CD4-positive, alpha-beta T cell treated with Interleukin-15 for 4 hours (primary cell): ENCODE measurements at places on chromosomes 11 and 22.
A peak's percentile ranks its signal among the peaks of the same experiment; 100 is the strongest.

GRCh38 chr11:95228081-95228749 lies 2.8 kb downstream of the SESN3 start:
- no peak for DNase-seq

GRCh38 chr22:19176732-19177131 lies 1.8 kb downstream of the SLC25A1 start:
- DNase-seq = no peak

GRCh38 chr11:133982876-133983275 lies 26.1 kb upstream of the IGSF9B start:
- no peak for DNase-seq

DNA sequence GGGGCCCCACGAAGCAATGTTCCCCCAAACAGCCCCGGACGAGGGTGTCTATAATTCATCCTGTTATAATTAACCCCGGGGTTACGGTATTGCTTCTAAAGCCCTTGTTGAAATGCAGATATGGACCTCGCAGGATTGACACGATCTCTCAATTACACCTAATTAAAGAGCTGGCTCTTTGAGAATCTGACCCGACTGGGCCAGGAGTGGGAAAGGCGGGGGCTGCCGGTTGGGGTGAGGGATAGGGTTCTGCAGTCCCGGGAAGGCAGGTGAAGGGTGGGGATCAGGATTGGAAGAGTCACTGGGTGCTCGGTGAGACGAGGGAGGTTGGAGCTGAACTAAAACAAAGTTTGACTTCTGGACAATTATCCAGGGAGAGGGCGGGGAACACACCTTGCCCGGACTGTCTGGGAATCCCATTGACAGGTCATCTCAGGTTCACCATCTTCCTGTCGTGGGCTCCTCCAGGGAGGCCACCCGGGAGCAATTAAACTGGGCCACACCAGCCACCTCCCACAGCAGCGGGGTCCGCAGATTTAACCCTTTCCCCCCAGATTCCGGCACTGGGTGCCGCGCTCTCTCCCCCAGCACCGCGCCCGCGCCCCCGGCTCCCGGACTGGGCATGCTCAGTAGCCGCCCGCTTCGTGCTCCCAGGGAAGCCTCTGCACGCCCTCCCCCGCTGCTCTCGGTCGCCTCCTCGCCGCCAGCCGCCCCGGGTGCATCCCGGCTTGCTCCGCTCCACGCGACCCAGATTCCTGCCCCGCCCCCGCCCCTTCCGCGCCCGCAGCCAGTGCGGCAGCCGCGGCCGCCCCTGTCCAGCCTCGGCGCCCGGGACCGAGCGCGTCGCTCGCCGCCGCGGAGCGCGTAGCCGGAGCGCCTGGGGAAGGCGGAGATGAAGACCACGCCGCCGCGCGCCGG lies at the start of gene ELMOD1:
Gene ELMOD1, plus strand, starts transcription at position 688 of the 918 bp plus-strand sequence. CDS start 27,043 bp downstream, outside the sequence.
- no peak for DNase-seq

DNA sequence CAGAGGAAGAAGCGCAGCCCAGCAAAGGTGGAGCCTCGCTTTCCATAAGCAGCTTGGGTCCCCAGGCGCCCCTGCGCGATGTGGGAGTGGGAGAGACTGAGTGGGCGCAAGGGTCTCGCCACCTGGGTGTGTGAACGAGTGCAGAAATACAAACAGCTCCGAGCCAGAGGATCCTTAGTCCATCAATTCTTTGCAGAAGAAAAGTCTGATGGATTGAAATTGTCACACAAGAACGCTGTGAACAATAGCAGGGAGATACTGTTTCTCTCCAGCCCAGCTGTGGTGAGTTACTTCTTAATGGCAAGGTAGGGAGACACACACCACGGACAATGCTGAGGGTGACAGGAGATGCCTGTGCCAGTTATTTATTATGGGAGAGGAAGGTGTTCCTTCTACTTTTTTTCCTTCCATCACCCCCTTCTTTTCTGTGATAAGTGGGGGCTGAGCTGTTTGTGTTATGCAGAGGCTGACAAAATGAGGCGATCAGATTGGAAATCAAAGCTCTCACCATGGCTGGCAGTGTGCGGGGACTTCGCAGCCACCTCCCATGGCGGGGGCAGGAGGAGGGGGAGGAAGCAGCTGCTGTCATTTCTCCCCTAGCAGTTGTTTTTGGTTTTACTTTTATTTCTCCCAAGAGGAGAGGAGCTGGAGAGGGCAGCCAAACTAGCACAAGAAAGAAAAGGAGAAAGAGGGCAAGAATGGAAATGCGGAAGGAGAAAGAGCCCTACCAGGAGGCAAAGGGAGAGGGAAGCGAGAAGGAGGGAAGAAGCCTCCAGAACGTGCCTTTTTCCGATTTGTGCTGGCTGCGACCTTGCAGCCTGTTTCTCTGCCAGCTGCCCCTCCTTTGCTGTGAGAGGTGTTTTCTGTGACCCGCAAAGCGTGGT lies 755.8 kb downstream of the NTM start:
- no peak for DNase-seq

DNA sequence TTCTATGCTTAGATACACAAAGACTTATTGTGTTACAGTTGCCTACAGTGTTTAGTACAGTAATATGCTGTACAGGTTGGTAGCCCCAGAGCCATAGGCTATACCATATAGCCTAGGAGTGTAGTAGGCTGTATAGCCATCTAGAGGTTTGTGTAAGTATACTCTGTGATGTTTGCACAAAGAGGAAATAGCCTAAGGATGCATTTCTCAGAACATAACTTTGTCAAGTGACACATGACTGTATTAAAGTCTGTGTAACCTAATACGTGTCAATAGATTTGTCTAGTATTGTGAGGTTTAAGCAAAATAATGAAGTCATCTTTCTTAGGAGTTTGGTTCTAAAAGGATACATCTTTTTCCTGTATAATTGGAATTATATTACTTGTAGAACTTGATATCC lies 5.5 kb downstream of the ZC3H12C start:
- no peak for DNase-seq

GRCh38 chr11:2137202-2138067 lies 1.8 kb downstream of the IGF2 start:
- DNase-seq = no peak

- no peak for DNase-seq
These were observed 999.7 kb downstream of the TBC1D22A start for GRCh38 chr22:47762141-47762540.

GRCh38 chr11:10365045-10365444 lies 60.2 kb downstream of the ADM start:
- no peak for DNase-seq

DNA sequence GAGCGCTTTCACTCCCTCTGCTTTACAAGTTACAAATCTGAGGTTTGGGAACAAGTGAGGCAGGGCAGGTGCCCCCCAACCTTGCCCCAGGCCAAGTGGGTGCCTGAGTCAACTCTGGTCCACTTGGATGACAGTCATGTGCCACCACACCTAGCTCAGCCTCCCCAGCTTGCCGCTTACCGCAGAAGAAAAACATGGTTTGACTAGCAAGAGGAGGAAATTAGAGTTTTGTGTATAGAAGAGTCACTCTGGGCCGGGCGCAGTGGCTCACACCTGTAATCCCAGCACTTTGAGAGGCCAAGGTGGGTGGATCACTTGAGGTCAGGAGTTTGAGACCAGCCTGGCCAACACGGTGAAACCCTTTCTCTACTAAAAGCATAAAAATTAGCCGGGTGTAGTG lies 27.7 kb upstream of the CHKA start:
- no peak for DNase-seq

DNA sequence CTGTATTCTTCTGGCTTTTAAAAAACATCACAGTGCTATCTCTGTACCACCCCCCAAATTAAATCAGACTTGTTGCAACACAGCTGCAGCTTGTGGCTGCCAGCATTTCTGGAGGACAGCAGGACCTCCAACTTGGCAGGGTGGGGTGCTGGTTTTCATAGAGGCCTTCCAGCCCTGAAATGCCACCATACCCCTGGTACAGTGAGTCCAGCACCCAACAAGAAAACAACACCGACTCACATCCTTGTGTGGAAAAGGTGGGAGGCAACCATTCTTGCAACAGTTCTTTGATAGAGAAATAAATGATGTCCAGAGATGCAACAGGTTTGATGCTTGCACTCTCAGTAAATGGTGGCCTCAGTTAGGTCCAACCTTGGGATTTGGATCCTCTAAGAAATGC lies 96.0 kb downstream of the ABTB2 start:
- no peak for DNase-seq

GRCh38 chr22:42768385-42769035 lies 47.8 kb upstream of the A4GALT start:
- no peak for DNase-seq

GRCh38 chr22:23763579-23763945 lies 772 bp downstream of the C22orf15 start:
- peak; percentile 39 for DNase-seq

DNA sequence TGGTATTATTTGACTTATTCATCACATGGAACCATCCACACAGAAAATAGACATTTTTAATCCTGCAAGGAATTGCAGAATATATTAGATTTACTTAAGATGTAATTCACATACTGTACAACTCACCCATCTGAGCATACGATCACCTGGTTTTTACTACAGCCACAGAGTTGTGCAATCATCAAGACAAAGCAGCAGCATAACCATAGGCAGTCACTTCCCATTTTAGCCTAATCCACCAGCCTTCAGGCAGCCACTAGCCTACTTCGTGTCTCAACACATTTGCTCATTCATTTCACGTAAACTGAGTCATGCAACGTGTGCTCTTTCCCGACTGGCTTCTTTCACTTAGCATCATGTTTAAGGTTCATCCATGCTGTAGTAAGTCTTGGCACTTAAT lies 23.0 kb downstream of the PIWIL3 start:
- no peak for DNase-seq

GRCh38 chr22:41949297-41949965 lies 2.5 kb upstream of the CENPM start:
- DNase-seq = no peak

GRCh38 chr11:61120706-61121191 lies 18.5 kb downstream of the CD5 start:
- peak; percentile 78 for DNase-seq

DNA sequence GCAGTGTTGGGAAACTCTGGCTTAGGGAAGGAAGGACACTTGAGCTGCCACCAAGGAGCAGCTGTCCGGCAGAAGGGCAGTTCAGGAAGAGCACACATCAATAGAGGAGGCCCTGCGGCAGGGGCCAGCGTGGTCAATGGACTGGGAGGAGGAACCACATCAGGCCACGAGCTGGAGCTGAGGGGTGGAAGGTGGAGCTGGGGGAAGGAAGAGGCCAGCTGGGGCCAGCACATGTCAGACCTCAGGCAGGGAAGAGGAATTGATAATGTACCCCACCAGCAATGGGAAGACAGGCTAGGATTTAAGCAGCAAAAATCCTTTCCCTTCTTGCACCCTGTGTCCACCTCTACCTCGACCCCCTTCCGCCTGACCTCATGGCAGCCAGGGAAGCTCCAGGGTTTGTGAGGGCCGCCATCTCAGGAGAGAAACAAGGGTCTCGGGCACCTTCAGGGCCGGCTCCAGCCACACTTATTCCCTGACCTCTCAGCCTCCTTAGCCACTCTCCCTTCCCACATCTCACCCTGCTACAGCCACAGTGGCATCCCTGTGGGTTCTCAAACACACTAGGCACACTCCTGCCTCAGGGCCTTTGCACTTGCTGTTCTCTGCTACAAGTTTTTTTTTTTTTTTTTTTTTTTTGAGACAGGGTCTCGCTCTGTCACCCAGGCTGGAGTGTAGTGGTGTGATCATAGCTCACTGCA lies 157.8 kb upstream of the GRK3 start:
- DNase-seq = no peak

- DNase-seq = peak; percentile 6
These were observed 120.1 kb upstream of the OR9Q1 start for GRCh38 chr11:57903441-57904123.
